ENCODE measurements at places on chromosomes 2 and 18.

GRCh38 chr2:20523799-20524187 is 76.9 kb downstream of the RHOB start:
- DNase-seq, result no peak

GRCh38 chr2:136770384-136770783 is 5.0 kb downstream of the THSD7B start:
- no peak for DNase-seq

DNA sequence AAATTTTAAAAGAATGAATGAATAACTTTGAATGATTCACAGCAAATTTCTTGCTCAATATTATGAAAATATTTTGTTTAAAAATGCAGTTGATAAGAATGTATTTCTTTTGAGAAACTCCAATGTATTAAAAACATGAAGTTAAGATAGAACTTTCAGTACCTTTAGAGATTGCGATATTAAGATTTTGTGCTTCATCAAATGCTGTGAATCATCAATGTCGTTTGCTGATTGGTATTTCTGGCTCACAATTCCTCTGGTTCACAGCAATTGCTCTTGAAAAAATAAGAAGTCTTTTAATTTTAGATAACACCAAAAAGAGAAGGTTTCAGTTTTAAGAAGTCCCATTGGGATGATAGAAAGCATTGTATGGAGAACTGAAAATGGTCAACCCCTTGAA is 228.7 kb downstream of the IKZF2 start:
- DNase-seq, result no peak

DNA sequence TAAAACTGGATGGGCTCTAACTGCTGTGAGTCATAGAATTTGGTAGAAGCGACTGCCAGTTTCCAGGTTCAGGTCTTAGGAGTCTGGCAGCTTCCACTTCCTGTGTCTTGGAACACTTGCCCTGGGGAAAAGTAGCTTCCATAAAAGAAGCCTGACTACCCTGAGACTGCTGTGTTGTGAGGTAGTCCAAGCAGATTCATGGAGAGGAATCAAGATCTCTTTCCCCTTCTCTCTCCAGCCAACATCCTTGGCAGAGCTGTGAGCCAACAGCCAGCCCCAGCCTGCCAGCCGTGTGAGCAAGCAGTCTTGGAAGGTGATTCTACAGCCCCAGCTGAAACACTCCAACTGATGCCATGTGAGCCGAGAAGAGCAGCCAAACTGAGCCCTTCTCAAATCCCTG is 33.7 kb downstream of the SLC20A1 start:
- DNase-seq, result peak; percentile 84

- DNase-seq, result no peak
Measured at GRCh38 chr2:159982842-159983785, 79.3 kb downstream of the PLA2R1 start.

Data from NCI-H446 treated with DMSO at 0.1 percent for 48 hours (cell line).